M059J (cell line): ENCODE measurements at places on chromosomes 5 and 9.

DNA sequence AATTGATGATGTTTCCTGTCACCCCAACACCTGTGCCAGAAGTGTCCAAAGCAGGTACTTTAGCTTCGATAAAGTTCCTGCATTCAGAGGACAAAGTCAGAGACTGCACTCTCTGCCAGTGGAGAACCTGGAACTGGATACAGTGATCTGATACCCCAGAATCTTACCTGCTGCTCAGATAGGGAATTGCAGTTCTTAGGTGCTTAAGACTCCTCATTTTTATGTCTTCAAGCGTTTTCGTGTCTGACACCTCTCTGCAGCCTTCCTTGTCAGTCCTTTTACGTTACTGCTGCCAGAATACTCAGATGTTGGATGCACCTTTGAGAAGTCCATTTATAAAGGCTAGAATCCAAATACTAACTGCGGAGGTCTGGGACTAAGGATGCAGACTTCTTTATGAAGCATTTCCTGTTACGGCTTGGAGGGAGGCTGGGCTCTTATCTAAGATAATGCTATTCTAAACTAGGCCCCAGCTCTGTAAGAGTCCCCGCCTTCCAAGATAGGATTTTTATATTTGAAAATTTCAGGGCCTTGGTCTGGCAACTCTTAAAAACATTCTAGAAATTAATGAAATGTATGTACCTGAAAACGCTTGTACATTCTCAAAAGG, 1.9 kb downstream of the ISOC1 start:
- DNase-seq = no peak

DNA sequence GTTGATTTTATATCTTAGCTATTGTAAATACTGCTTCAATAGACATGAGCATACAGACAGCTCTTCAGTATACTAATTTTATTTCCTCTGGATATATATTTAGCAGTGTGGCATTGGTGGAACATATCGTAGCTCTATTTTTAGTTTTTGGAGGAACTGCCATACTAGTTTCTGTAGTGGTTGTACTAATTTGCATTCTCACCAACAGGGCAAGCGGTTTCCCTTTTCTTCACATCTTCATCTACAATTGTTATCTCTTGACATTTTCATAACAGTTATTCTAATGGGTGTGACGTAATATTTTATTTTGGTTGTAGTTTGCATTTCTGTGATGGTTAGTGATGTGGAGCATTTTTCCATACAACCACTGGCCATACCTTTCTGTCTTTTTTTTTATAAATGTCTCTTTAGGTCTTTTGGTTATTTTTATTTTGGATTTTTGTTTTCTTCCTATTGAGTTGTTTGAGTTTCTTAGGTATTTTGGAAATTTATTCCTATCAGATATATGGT, 32.5 kb downstream of the TAF11L14 start:
- DNase-seq = no peak

DNA sequence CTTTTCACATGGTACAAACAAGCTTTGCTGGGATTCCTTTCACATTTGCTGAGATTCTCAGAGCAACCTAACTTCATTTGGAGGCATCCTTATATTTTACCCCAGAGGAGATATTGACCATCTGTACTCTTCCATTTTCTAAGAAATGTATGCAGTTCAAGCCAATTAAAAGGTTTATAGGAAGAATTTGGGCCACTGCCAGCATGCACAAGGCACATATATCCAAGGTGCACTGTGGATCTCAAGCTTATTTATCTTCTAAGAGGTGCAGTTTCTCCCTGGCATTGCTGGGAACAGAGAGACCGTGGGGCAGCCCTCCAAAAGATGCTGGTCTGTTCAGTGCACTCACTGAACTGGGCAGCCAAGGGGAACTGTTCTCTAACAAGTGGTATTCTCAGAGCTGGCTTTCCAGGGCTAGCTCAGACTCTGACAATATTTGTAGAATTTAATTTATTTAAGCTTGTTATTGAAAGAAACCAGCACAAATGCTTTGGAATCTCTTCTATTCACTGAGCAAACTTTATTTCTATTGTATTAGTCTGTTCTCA, 213.3 kb downstream of the TENT4A start:
- no peak for DNase-seq

GRCh38 chr5:95759005-95759404, 27.9 kb downstream of the RHOBTB3 start:
- no peak for DNase-seq

DNA sequence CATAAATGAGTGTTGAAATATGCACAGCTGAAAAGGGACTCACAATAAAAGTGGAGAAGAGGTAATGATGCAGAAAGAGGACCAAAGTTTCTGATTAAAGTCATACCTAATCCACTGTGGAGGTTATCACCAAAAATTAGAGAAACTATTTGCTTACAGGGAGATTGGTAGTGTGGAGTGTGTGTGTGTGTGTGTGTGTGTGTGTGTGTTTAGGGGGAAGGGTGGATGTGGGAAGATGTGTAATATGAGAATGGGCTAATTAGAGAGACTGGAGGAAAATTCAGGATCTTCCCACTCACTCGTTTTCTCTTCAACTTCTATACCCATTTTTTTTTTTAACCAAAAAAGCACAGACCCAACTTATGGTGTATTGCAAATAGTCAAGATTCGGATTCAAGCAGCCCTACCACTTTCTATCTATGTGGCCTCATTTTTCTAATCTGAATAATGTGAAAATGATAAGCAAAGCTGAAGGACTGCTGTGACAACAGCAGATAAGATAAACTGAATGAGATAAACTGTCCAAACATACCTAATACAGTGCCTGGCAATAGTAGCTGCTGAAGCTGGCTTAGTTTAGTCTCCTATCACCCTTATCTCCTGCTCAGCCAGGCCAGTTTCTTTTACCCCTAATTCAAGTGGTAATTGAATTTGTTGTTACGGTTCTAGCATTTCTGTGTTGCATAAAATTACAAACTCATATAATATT, 501.1 kb downstream of the KDM4C start:
- DNase-seq = no peak

- DNase-seq = no peak
Measured at GRCh38 chr5:6435356-6435755, 13.3 kb upstream of the UBE2QL1 start.

- DNase-seq = no peak
Measured at GRCh38 chr5:156529892-156530291, 202.9 kb downstream of the SGCD start.

DNA sequence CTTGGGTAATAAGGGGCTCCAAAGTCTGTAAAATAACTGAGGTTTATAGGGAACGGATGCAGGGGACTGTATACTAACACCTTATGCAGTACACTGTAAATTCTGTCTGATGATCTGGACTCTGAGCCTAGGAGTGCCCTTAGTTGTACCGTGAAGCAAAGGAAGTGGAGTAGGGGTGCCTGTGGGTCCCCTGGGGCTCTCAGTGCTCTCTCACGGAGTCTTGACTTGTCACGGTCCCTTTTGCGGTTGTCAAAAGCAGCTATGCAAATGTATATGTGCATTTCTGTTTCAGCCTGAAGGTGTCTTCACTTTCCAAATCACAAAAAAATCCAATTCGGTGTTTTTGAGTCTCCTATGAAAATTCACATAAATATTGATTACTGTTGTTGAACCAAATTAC, 17.8 kb downstream of the DMRT1 start:
- no peak for DNase-seq

DNA sequence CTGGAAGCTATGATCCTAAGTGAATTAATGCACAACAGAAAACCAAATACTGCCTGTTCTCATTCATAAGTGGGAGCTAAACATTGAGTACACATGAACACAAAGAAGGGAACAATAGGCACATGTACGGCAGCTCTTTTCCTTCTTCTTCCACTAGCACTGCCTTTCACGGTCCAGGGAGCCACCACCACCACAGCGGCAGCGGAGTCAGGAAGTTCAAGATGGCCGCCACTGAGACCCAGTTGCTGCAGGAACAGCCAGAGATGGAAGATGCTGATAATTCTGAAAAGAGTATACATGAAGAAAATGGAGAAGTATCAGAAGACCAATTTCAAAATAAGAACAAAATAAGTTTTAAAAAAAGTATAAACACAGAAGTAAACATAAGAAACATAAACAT, 39.5 kb upstream of the TNFSF15 start:
- no peak for DNase-seq

DNA sequence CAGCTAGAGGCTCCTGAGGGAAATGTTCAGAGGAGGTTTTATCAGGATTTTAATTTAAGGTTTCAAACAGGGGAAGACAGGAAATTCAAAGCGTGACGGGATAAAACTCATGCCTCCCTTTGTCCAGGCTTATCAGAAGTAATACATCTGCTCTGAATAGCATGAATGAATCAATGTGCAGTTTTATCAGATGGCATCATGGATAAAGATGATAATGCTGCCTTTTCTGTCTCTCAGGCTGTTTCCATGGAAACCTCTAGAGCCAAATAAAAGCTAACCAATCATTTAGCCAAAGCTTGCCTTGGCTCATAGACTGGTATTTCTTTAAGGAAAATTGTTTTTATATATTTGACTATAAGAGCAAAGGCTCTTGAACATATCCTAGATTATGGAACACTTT, 16.4 kb downstream of the MFAP3 start:
- DNase-seq = no peak

GRCh38 chr5:15074651-15075050, 203.1 kb upstream of the ANKH start:
- DNase-seq = peak; percentile 2

- DNase-seq = peak; percentile 60
Measured at GRCh38 chr5:78698191-78698791, 49.7 kb upstream of the LHFPL2 start.

- peak; percentile 32 for DNase-seq
Measured at GRCh38 chr9:113508111-113508749, 44.7 kb downstream of the RGS3 start.

- DNase-seq = no peak
Measured at GRCh38 chr5:1134478-1134877, 22.6 kb upstream of the SLC12A7 start.

DNA sequence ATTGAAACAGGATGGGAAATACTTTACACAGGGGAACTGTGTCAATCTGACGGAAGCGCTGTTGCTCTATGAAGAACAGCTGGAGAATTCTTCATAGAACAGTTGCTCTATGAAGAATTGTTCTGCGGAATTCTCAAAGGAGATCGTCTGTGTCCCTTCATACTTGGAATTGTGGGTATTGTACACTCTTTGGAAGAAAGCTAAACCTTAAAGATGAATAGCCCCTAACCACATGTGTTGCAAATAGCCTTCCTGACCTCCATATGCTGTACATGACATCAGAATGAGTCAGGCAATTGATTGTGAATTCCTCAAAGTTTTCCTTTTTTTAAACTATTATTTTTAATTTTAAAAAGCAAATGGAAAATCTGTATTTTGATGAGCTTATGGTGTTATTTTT, 15.6 kb downstream of the NIM1K start:
- no peak for DNase-seq

DNA sequence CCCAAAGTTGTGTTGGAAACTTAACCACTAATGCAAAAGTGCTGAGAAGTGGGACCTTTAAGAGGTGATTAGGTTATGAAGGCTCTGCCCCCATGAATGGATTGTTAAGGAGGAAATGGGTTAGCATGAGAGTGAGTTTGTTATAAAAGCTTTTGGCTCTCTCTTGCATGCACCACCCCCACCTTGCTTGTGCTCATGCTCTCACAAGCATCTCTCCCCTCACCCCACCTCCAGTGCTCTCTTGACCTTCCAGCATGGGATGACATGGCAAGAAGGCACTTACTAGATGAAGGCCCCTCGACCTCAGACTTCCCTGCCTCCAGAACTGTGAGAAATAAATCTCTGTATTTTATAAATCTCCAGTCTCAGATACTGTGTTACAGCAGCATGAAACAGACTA, 52.8 kb downstream of the RICTOR start:
- DNase-seq = no peak

DNA sequence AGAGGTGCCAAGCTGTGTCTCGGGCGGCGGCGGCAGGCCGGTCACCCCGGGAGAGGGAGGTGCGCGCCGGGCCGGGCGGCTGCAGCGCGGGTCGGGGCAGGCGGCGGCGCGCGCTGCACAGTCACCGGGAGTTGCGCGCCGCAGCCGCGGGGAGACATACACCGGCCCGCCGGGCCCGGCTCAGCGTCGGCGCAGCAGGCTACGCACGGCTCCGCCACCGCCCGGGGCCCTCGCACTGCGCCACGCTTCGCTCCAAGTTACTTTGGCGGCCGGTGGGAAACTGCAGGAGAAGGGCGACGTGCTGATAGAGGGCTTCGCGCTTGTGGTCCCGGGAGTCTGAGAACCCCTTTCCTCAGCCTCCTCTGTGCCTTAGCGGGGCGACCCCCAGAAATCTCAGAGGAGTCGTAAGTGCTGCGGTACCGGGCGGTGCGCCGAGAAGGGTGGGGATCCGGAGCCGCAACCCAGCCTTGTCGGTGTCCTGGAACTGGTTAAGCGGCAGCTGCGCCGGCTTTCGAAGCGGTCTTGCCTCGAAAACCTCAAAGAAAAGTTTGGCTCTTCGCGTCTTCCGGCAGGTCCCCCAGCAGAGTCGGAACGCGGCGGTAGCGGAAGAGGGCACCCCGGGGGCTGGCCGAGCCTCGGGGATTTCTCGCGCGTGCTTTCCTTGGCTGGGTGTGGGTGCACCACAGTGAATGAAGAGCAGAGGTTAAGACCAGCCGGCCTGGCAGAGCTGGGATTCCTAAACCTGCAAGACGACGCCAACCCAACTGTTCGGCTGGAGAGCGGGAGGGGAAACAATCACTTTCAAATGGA, at the start of gene EFNA5:
Gene EFNA5 (minus strand): TSS at position 6 of the 810 bp plus-strand sequence.
- peak; percentile 62 for DNase-seq

GRCh38 chr5:60526336-60526875, 173.6 kb downstream of the DEPDC1B start:
- no peak for DNase-seq

DNA sequence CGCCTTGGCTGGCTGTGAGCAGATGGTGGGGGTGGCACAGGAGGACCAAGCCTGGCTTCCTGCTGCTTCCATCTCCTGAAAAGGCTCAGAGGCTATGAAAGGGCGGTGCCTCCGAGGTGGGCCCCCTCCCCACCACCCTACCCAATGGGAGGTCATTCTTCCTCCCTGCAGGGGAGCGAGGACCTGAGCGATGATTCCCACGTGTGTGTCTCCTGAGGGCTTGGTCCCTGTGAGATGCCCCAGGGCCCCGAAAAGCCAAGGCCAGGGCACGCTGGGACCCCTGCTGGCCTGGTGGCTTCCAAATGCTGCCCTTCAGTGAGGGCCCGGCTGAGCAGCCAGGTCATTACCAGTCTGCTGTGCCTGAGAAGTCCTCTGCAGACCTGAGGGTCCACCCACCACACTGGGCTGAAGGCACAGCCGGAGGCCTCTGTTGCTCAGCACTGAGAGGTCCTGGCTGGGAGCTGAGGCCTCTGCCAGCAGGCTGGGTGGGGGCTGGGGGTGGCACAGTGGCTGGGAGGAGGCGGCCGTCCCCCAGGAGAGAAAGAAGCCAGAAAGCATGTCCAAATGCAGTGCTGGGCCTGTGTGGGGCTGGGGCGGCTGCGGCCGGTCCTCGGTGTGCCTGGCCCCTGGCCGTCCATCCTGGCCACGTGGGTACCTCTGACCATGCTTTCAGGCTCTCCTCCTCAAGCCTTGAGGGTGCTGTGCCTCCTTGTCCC, 14.0 kb upstream of the SLC6A19 start:
- no peak for DNase-seq
